ENCODE measurements at places on chromosomes 7 and 10.

DNA sequence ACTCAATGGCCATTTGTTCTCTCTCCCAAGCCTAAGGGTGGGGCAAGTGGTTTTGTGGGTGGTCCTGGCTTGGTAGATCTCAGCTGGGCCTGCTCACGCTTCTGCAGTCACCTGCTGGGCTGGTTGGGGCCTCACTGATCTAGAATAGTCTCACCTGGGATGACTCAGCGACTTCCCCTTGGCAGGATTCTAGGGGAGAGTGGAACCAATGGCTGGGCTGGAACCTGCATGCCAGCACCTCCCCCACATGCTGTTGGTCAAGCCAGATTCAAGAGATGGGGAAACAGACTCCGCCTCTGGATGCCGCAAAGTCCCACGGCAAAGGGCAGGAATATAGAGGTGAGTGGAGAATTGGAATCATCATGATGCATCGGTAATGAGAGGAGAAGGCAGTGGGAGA lies 292.9 kb upstream of the NPVF start:
- no peak for DNase-seq

- DNase-seq: no peak
Measured at GRCh38 chr7:129949292-129950133, 3.2 kb downstream of the UBE2H start.

GRCh38 chr7:5143106-5143505 lies 46.9 kb upstream of the WIPI2 start:
- DNase-seq: no peak

DNA sequence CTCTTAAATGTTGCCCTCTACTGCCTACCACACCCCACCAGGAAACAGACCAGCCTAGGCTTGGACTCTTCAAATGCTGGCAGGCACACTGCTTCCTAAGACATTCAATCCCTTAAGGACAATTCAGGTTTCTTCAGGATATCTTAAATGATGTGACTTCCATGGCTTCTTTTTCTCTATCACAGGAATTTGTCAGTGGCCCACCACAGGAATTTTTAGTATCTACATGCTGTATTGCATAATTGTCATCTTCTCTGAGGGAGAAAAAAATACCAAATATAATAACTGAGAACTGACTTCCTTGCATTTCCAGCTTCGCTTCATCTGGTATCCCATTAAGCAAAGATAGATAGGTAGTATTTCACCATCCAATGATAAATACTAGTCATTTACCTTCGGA lies 129.3 kb downstream of the WNT2 start:
- no peak for DNase-seq

DNA sequence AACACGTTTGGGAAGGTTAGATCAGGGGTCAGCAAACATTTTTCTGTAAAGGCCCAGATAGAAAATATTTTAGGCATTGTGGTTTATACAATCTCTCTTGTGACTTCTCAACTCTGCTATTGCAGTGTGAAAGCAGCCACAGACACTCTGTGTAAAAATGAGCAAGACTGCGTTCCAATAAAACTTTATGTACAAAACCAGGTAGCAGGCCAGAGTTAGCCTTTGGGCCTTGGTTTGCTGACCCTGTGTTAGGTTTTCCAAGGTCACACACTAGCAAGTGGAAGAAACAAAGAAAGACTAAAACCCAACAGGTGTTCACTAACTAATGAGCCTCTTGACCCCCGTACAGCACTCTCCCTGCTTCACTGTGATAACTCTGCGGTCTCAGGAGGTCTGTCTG lies 14.9 kb upstream of the PAXIP1 start:
- peak; percentile 63 for DNase-seq

DNA sequence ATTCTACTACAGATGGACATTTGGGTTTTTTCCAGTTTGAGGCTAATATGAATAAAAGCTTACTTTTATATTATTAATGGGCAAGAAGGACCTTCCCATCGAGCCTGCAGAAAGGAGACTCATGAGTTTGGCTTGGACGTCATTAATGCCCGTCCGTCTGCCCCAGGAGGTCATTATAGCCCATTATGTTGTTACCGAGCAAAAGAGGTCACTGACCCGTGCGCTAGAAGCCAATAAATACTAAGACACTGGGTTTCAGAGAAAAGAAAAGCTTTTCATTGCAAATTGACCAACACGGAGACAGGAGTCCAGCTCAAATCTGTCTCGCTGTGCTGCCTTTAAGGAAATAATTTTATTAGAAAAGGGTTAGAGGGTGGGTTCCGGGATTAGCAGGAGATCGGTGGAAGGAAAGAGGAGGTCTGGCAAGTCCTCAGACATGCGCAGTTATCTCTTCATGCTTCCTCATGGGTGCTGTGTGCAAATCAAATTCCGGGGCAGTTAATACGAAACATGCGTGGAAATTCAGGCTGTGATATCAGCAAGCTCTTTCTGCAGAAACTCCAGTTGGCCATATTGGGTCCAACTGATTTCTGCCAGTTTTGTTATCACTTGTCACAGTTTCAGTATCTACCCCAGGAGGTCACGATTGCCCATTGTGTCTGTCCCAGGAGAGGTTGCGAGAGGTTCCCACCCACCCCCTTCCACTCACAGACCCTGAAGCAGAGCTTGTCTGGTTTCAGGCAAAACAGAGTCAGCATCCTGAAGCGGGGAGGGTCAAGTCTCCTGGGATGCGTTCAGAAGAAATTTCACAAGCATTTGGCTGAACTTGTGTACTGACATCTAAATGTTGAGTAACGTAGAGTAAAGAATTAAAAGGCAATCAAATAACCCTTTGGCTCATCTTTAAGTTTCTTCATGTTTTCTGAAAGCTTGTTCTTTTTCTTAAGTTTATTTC lies 1.1 kb upstream of the GALNTL5 start:
- no peak for DNase-seq

DNA sequence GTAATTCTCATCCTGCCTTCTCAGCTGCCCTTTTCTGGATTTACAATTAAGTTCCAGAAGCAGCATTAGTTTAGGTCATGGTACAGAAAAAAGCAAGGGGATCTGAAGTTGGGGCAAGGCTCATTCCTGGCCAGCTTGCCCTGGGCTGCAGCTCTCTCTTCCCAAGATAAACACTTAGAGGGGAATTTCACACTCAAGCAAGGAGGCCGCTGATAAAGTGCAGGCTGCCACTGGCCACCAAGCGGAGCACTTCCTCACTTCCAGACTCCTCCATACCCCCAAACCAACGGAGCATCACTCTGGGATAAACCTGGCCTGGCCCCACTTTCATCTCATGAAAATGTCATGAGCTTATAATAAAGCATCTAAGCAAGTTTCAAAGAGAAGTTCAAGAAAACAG lies 445.5 kb upstream of the MKI67 start:
- no peak for DNase-seq

- DNase-seq: no peak
Measured at GRCh38 chr10:5534880-5535856, 10.4 kb downstream of the CALML3 start.

- DNase-seq: no peak
Measured at GRCh38 chr10:35735412-35735811, 93.3 kb upstream of the FZD8 start.

DNA sequence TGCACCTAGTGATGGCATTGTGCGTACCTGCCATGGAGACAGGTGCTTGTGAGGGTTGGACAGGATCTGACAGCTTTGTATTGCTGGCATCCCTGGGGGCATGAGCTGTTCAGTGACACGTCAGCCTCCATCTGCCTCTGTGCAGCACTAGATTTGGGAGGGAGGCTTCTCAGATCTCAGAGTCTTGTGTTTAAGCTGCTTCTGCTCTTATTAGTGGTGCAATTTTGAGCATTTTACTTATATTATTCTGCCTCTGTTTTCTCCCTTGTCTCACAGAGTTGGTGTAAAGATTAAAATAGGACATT lies 5.1 kb downstream of the ARHGAP22 start:
- DNase-seq: no peak

GRCh38 chr7:55178863-55179773 lies 160.3 kb downstream of the EGFR start:
- DNase-seq: no peak

GRCh38 chr7:100472854-100473499 lies 6.0 kb downstream of the TSC22D4 start:
- no peak for DNase-seq

GRCh38 chr7:32587411-32587948 lies 92.2 kb downstream of the AVL9 start:
- no peak for DNase-seq

DNA sequence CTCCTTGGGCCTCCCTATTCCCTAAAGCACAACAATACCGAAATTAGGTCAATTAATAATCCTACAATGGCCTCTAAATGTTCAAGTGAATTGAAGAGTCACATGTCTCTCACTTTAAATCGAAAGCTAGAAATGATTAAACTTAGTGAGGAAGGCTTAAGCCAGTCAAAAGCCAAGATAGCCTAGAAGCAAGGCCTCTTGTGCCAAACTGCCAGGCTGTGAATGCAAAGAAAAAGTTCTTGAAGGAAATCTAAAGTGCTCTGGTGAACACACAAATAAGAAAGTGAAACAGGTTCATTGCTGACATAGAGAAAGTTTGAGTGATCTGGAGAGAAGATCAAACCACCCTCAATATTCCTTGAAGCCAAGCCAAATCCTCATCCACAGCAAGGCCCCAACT lies 57.2 kb downstream of the SLC29A4 start:
- DNase-seq: no peak

DNA sequence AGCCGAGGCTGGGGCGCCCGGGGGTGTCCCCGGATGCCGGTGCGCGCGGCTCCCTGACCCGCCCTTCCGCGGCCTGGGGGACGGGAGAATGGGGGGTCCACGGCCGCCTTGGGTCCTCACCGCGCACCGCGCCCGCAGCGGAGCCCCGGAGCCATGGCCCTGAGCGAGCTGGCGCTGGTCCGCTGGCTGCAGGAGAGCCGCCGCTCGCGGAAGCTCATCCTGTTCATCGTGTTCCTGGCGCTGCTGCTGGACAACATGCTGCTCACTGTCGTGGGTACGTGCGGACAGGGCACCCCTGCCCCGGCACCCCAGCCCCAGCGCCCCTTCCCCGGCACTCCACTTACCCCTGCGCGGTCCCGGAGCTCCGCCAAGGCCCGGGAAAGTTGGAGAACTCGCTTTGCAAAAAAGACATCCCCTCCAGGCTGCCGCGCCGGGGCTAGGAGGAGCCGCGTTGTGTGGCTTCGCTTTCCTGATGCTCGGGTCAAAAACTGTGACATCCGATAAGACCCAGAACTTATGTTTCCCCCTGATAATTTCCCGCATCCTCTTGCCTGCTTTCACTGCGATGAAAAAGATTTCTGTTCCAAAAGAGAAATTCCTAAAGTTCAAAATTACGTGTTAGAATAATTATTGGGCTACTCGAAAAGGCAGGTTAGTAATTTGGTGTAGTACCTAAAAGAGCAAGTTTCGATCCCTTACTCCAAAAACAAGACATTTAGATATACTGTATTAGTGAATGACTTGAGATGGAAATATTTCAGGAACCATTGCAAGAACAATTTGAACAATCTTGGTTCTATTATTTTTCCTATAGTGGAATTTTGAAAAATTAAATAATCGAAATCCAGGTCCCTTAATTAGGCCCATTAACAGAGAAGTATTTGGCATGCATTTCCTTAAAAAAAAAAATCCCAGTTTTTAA lies 888 bp downstream of the SLC18A2 start:
- no peak for DNase-seq

DNA sequence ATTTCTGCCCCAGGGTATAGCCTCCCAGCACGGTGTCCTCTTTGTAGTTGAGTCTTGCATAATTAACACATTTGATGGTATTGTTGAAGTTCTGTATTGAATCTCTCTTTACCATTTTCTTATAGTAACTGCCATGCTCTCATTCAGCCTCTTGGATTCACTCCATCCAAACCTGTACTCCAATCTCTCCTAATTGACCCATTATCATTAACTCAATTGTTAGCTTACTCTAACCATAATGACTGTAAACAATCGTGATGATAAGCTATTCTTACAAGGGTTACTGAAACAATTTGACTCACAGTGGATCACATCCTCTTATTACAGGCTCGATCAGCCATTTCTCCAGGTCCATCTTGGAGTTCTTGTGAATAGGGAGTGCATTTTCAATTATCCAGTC lies 191.9 kb upstream of the AGK start:
- no peak for DNase-seq

DNA sequence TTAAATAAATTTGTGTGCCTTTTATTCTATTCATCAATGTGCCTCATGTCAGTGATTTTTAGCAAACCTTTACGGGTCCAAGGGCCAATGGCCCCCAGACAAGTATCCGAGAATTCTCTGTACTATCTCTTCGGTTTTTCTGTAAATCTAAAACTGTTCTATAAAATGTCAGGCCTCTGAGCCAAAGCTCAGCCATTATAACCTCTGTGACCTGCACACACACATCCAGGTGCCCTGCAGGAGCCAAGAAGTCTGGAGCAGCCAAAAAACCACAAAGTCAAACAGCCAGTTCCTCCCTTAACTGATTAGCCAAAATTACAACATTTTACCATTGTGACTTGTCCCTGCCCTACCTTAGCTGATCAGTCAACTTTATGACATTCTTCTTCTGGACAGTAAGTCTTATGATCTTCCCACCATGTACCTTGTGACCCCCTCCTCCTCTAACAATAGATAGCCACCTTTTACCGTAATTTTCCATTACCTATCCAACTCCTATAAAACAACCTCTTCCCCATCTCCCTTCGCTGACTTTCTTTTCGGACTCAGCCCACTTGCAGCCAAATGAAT lies 363.8 kb downstream of the SEMA3D start:
- DNase-seq: no peak

GRCh38 chr7:102253066-102253972 lies 33.3 kb upstream of the SH2B2 start:
- no peak for DNase-seq

GRCh38 chr7:131724776-131725345 lies 168.4 kb upstream of the PODXL start:
- DNase-seq: no peak

- no peak for DNase-seq
Measured at GRCh38 chr7:90582164-90582563, 14.0 kb upstream of the CDK14 start.

DNA sequence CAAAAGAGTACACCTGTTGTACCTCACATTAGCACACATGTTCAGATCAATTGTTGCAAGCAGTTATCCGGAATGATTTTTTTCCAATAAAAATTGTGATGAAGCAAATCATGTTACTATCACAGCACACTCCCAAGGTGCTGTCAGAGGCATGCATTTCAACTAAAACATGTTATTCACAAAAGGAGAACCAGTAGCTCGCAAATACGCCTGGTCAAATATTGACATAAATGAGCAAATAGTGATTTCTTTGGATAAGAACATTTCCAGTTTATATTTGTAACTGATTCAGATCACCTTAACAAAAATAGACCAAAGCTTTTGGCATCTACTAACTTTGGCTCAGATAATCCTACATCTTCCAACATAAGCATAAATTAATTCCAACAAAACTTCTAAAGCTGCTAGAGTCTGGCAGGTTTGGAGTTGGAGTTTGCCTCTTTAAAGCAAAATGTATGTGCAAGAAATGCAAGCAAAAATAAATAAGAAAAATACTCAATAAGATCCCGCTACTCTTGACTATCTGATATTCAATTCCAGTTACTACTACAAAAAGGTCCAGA lies 208.0 kb downstream of the SFMBT2 start:
- DNase-seq: peak; percentile 0

GRCh38 chr10:83167081-83167480 lies 972.2 kb upstream of the GHITM start:
- no peak for DNase-seq
